ENCODE measurements at places on chromosomes 12 and 14.

- no peak for DNase-seq
Observed at GRCh38 chr14:102696332-102696731, 80.9 kb upstream of the TRAF3 start.

DNA sequence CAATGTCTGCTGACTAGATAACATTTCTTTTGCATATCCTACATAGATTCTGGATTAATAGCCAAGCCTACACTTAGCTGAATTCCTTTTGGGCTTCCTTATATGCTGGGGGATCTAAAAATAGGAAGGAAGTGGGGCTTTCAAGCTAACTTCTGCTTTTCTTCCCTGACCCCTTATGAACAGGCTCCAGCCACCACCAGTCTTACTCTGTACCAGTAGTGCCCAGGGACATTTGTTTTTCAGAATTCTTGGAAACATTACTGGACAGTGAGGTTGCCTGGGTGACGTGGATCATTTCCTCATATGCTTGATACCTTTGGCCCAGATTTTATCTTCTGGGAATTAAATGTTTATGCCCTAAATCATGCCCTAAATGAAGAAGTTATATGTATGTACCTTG lies 55.9 kb upstream of the SRRM4 start:
- no peak for DNase-seq

GRCh38 chr12:42735861-42736361 lies 146.4 kb upstream of the PRICKLE1 start:
- DNase-seq, result no peak

- no peak for DNase-seq
Observed at GRCh38 chr12:84159260-84159659, 753.3 kb downstream of the SLC6A15 start.

- no peak for DNase-seq
Observed at GRCh38 chr12:4120316-4120917, 153.1 kb upstream of the CCND2 start.

GRCh38 chr14:49637534-49638078 lies 2.6 kb upstream of the DNAAF2 start:
- DNase-seq, result no peak

- no peak for DNase-seq
Observed at GRCh38 chr14:92926180-92926845, 3.4 kb downstream of the CHGA start.

DNA sequence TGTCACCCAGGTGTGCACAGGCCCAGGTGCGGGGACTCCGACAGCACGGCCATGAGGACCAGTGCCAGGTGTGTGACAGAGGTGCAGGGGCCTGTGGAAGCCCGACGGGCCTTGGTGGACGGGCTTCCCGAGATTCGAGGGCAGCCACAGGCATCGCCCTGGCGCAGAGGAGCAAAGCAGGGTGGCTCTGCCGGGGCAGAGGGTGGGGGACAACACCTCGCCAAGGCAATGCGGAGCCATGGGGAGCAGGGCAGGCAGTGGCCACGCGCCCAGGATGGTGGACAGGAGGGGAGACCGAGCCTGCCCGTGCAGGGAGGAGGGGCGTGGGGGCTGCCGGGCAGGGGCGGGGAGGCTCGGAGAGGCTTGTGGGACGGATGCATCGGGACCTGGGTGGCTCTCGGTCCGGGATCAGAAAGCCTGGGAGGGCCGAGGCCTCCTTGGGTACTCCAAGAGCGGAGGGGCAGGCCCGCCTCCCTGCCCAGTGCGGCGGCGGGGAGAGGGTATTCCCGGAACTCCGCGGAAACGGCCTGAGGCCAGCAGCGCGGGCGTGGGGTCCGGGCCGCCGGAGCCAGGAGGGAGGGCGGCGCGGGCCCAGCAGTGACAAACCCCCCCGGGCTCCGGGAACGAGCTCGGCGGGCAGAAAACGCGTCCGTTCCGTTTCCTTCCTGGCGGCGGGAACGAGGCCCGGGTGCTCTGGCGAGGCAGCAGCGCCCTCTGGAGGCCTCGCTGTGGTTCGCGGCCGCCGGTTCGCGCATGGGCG lies 1.6 kb downstream of the TMEM121 start:
- DNase-seq, result peak; percentile 72

- DNase-seq, result no peak
Observed at GRCh38 chr12:9091891-9092598, 23.7 kb downstream of the A2M start.

GRCh38 chr12:27013611-27014084 lies 536 bp downstream of the TM7SF3 start:
- no peak for DNase-seq

GRCh38 chr14:80304125-80304766 lies 92.9 kb upstream of the DIO2 start:
- no peak for DNase-seq

All from C1 segment of cervical spinal cord (tissue), 14 donors.